Hepatocyte (in vitro differentiated cells): ENCODE measurements at places on chromosomes 16 and 17. TPM values are rescaled to one million over a fixed set of nuclear protein-coding genes. Genes with fewer than 3 reads are reported as not detected.

STH gene
- not detected in 2 replicates for total RNA-seq

CRISPLD2 gene
- total RNA-seq = 253 and 281 TPM in 2 replicates

ABAT gene
- total RNA-seq = 50.1 and 59.1 TPM in 2 replicates

ANTKMT gene
- total RNA-seq = 32.0 and 38.8 TPM in 2 replicates

ZSCAN10 gene
- total RNA-seq = not detected in 2 replicates

HAGHL gene
- total RNA-seq = 14.5 and 15.5 TPM in 2 replicates

TP53TG3 gene
- not detected in 2 replicates for total RNA-seq

- no peak for DNase-seq
These were observed 151.5 kb upstream of the TOM1L1 start for GRCh38 chr17:54749157-54749556.

GRCh38 chr17:9230346-9230745 lies 209.0 kb downstream of the NTN1 start:
- DNase-seq = no peak

DNA sequence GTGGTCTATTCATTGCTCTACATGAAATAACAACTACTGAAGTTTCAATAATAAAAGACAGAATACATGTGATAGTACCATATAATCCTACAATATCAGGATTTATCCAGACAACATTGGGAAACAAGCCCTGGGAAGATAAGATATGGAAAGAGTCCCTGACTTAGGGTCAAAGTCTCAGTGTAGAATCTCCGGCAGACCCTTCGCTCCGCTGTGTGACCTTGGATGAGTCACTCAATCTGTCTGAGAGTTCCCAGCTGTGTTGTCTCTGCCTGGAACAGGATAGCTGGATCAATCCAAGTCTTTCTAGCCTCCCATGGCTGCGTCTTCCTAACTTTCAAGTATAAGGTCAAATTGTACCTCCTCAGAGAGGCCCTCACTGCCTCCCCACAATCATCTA lies 335.9 kb downstream of the TMEM114 start:
- DNase-seq = peak; percentile 41

GRCh38 chr16:66810391-66810790 lies 9.0 kb upstream of the TERB1 start:
- DNase-seq = no peak

DNA sequence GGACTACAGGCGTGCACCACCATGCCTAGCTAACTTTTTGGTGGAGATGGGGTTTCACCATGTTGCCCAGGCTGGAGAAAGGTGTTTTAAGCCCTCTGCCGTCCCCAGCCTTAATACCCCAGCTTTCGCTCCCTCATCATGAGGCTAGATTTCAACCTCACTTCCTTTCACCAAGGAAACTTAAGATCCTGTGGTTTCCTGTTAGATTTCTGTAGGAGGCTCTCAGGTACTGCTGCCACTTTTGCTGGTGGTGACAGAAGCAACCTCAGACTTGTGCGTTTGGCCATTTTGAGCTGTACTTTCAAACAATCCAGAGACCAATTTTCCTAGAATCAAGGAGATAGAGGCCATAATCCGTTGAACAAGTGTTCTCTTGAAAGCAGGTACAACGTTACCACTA lies 36.2 kb downstream of the MPHOSPH6 start:
- DNase-seq = no peak

DNA sequence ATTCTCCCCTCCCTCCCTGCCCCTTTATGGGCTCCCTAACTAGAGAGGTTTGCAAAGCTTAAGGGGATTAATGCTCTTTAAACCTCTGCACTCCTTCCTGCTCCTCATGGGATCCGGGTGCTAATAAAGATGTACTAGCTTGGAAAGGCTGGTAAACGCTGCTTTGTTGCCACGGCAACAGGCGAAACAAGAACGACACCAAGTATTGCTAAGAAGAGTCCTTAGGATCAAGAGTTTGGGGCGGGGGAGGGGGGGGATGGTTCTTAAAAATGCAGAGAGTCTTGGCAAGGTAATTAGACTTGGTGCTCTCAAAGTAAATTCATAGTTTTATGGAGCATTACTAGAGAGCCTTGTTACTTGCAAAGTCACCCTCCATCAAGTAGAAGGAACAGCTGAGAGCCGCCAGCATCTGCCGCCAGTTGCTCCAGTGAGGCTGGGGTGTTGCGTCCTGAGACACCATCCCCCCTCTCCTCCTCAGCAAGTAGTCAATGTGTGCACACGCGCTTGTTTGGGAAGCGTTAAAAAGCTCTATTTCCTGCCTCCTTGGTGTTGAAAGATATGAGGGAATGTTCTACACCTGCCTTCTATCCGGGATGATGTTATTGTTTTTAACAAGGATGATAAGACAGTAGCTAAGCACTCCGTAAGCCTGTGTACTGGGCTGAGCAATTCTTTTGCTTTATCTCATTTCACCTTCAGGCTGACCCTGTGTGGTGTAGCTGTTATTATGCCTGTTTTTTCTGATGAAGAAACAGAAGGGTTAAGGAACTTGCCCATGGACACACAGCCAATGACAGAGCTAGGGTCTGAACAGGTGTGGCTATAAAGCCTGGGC lies 190.9 kb downstream of the CCDC182 start:
- DNase-seq = peak; percentile 77
